Adrenal gland (tissue), 19 donors: ENCODE measurements at places on chromosomes 12 and 14.

GRCh38 chr14:81406863-81407262 is 6.7 kb upstream of the STON2 start:
- peak; percentile 21 for DNase-seq

DNA sequence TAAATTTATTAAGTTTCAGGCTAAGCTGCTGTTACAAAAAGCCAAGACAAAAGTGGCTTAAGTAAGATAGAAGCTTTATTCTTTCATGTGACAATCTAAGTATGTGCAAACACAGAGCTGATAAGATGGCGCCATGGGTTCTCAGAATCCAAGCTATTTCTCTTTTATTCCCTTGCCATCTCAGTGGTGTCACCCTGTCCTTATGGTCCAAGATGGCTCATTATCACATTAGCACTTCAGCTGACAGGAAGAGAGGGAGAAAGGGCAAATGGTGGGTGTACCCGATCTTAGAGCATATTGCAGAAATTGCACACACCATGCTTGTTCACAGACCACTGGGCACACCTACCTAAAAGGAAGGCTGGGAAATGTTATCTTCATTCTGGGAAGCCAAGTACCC is 211.7 kb downstream of the TMTC2 start:
- DNase-seq, result no peak

- no peak for DNase-seq
These were observed 4.7 kb downstream of the LYZ start for GRCh38 chr12:69352904-69353303.

GRCh38 chr14:99568567-99569560 is 35.1 kb downstream of the CCDC85C start:
- no peak for DNase-seq

GRCh38 chr12:88325076-88325815 is 183.1 kb downstream of the TMTC3 start:
- DNase-seq, result no peak

- DNase-seq, result peak; percentile 43
These were observed 25.9 kb downstream of the DUSP6 start for GRCh38 chr12:89326239-89327040.

GRCh38 chr14:95356245-95356869 is 36.6 kb upstream of the CLMN start:
- DNase-seq, result no peak

- no peak for DNase-seq
These were observed 30.6 kb upstream of the SLC38A2 start for GRCh38 chr12:46402941-46403718.

- DNase-seq, result no peak
These were observed 319.1 kb downstream of the ALG10 start for GRCh38 chr12:34341362-34341733.

DNA sequence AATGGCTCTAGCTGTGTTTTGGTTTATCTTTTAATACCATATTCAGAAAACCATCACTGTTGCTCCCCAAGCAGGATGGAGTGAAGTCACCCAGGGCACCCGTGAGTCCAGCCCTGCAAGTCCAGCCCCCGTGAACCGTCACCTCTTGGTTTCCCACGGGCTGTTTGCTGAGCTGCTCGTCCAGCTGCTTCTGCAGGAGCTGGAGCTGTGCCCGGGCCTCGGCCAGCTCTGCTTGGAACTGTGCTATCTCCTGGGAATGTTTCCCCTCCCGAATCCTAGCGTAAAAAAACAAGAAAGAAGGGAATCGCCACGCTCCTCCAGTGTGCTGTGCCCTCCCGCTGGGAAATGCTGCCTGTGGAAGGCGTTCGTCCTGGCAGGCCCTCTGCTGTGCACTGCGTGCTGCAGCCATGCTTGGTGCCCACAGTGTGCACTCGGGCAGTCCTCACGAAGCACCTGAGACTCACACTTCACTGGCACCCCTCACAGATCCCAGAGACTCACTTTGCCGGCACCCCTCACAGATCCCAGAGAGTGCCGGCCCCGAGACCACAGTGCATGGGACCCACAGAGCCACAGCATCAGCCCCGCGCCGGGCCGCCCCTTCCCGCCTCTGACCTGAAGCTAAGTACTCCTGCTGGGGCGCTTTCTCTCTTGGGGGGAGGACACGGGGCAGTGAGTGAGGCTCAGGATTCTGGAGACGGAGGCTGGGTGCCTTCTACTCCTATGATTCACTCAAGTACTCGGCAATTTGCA is 15.4 kb upstream of the ANKLE2 start:
- DNase-seq, result peak; percentile 37

DNA sequence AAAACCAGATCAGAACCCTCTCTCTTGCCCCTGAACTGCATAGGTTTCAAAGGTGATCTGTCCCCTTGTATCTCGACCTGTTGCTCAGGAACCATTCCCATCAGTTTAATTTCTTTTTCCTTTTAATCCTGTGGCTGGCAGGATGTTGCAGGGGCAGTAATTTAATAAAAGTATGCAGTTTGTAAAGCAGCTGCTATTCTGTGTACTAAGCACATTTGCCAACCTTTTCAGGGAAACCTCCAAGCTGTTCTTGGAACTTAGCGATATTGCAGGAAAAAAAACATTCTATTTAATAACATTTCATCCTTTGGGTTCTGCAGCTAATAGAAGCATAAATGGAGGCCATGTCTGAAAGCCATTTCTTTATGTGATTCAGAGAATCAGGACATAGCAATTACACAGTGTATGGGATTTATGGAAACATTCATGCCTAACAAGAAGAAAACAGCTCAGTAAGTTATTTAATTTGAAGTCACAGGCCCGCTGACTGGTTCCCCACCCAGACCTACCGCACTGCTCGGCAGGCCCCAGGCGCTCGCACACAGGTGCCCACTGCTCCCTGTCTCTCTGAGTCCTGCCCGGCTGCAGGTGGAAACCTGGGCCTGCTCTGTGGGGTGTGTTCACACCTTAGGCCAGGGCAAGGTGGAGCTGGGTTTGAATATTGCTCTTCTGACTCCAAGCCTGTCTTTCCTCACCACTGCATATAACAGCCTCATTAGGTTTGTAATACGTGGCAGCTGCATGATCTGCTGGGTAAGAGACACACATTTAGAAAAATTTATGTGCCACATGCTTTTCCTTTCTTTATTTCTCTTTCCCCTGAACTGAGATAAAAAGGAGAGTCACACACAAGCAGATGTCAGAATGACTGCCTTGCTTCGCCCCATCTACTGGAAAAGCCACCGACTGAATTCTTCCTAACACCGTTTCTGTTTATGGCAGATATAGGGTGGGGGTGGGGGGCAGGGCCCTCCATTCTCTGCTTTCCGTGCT is 119.7 kb downstream of the SLC25A47 start:
- DNase-seq, result no peak

GRCh38 chr14:63922696-63923421 is 70.1 kb downstream of the SYNE2 start:
- DNase-seq, result no peak

GRCh38 chr12:31594681-31595080 is 3.7 kb upstream of the DENND5B start:
- DNase-seq, result no peak

DNA sequence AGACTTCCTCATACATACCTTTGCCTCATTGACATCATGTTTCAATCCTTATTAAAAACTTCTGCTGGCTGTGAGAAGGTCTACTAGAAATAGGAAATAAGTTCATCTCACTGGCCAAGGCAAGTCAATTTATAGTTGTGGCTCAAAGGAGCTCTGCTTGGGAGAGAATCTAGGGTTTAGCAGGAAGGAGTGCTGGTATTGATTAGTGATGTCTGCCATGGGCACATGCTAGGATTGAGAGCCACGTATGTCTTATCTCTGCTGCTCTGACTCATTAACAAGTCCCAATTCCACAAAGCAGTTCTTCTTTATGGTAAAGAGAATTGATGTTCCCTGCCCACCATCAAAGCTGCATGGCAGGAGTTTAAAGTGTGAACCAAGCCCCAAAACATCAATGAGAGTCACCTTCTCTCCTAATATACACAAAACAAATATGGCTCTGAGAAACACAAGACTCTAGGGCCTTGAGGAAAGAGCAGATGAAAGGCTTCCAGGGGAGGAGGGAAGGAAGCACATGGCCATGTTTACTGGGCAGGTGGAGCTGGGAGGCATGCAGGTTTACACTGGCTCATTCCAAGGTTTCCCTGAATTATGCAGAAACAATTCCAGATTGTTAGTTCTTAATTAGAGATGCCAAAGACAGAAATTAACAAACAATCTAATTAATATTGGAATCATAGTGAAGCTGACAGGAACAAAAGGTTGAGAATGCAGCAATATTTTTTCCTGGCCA is 931.9 kb upstream of the TMEM132C start:
- no peak for DNase-seq

- DNase-seq, result no peak
These were observed 1.4 kb downstream of the PSMB5 start for GRCh38 chr14:23033251-23033727.

DNA sequence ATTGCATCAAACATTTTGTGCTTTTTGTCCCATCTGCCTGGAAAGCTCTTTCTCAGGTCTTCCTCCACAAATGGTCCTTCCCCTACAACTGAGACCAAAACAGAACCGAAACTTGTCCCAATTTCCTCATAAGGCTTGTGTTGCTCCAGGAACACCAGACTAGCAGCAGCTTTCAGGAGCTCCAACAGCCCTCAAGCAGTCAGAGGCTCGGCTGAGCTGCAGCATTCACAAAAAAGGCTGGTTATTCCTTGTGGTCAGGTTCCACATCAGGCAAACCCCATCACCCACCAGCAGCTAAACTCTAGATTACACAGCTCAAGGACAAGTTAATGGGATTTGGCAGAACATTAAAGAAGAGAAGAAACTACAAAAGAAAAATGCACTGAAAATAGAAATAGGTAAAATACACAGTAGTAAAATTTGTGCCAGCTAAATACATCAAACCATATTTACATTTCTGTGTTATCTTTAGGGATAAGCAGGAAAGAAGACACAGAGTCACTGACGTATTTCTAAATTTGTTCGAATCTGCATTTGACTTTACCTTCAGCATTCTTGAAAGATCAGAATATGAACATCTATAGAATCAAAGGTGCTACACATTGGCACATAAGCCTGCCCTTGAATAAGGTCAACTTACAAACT is 141.2 kb downstream of the STXBP6 start:
- DNase-seq, result no peak

- DNase-seq, result no peak
These were observed 100.8 kb downstream of the TAOK3 start for GRCh38 chr12:118271770-118272417.

DNA sequence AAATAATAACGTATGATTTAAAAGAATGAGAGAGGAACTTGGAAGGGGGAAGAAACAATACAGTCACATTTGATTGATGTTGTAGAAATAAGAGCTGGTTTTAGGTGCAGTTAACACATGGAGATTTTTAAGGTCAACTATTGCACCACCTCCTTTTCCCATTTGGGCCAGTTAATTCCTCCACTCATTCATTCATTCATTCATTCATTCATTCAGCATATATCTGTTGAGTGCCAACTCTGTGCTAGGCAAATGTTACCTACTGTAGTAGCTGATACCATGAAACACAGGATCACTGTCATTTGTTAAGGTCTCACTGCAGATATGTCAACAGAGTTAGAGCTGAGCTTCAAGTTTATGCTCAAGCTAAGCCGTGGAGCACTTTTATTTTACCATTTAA is 115.7 kb upstream of the ARID2 start:
- DNase-seq, result no peak

GRCh38 chr12:66713984-66714383 is 35.1 kb upstream of the GRIP1 start:
- DNase-seq, result no peak

DNA sequence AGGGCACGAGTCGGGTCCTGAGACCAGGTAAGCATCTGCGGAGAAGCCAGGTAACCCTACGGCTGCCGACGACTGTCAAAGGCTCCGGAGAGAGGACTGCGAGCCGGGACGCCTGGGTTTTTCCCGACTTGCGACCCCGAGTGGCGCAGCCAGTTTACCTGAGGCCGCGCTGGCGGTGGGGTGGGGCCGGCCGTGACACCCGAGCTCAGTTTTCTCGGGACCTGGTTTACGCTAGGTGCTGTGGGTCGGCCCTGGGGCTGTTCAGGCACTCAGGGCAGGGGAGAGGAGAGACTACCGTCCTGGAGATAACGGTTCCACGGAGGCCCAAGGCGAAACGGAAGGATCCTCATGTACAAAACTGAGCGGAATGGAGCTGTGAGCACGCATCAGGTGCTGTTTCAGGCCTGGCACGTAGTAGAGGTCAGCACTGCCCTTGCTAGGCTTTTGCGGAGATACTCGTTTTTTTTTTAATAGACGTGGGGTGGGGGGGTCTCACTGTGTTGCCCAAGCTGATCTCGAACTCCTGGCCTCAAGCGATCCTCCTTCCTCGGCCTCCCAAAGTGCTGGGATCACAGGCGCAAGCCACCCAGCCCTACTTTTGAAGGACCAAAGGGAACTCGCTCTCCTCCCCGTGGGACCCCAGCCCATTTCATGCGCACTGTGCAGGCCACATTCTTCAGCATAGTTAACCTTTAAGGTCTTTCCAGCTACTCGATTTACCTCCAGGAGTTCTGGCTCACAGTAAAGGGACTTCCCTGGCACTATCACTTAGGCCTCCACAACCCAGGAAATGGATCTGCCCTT is 471 bp downstream of the MTRFR start:
- peak; percentile 19 for DNase-seq

GRCh38 chr14:80787876-80788275 is 153.7 kb downstream of the CEP128 start:
- no peak for DNase-seq

GRCh38 chr12:123726244-123726643 is 14.1 kb downstream of the ATP6V0A2 start:
- no peak for DNase-seq

DNA sequence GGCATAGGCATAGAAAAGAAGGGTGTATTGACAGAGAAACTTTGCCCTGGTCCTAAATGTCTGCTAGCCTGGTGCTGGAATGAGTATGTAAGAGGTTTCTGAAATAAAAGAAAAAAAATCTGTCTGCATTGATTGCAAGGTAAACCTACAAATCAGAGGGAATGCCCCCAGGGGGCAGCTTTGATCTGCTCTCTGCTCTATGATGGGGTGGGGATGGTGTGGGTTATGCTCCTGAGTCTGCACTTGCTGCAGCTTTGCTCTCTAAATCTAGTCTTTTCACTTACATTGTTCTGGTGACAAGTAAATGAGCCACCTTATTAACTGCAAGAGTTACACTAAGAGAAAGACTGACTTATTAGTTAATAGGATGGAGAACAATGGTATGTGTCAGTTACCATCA is 468.4 kb upstream of the STXBP6 start:
- DNase-seq, result no peak

DNA sequence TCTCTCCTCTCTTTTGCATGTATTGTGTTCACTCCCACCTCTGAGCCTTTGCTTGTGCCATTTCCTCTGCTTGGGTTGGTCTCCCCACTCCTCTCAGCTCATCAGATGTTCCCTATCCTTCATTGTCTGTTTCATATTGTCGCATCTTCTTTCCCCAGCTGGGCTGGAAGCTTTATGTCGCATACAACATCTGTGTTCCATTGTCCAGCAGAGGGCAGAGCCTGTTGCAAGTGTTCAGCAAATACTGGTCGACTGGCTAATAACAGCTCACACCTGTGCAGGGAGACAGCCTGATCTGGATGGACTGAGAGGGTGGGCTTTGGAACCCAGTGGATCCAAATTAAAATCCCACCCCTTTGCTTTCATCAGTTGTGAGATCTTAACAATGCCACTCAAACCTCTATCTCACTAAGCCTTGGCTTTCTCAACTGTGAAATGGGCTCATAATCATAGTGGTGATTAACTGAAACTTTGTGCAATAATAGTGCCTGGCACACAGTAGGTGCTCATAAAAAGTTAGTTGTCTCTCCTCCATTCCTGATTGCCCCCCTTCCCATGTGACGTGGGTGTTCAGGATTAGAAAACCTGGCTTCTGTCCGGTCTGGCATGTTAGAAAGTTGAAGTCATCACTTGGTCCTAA is 75.8 kb downstream of the RIN3 start:
- DNase-seq, result no peak

- DNase-seq, result no peak
These were observed 13.5 kb downstream of the OLR1 start for GRCh38 chr12:10158406-10158805.

- no peak for DNase-seq
These were observed 14.8 kb upstream of the RIC8B start for GRCh38 chr12:106759526-106760183.
